ENCODE measurements at places on chromosomes 6 and 20.

- no peak for DNase-seq
Observed at GRCh38 chr6:1007159-1007558, 304.7 kb upstream of the FOXQ1 start.

GRCh38 chr6:142416179-142416578 lies 114.4 kb downstream of the ADGRG6 start:
- DNase-seq, result peak; percentile 96

DNA sequence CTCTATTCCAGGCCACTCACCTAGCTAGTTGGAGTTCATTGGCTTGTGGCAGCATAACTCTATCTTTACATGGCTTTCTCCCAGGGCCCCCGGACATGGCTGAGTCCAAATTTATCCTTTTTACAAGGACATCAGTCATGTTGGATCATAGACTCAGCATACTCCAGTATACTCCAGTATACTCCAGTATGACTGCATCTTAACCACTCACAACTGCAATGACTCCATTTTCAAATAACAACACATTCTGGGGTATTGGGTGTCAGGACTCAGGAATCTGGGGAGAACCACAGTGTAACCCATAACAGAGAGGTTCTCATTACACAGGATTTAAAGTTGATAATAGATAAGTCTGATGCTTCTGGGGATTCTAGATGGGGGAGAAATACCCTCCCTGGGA lies 53.8 kb upstream of the TSHZ2 start:
- DNase-seq, result no peak

DNA sequence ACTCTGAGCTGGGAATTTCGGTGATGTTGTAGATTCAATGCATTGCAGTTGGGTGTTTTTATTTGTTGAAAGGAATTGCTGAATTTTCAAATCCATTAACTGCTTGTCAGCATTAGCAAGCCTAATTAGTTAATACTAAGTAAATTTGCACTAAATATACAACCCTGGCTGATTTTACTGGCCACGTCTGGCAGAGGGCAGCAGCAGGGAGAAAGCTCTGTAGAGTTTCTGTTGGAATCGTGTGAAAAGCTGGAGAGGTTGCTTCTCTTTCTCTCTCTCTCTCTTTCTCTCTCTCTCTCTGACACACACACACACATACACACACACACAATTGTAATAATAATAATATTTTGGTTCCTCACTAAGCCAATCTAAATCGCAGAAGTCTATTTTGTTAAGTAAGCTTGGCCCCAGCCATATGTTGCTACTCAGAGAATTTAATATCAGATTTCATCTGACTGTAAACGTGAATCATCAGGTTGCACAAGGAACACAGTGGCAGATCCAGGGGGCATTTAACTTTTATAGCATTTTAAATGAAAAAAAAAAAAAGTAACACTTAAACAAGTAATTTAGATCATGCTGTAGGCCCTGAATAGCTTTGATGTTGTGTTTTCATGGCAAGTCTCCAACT lies 289.5 kb downstream of the ESR1 start:
- DNase-seq, result peak; percentile 68

DNA sequence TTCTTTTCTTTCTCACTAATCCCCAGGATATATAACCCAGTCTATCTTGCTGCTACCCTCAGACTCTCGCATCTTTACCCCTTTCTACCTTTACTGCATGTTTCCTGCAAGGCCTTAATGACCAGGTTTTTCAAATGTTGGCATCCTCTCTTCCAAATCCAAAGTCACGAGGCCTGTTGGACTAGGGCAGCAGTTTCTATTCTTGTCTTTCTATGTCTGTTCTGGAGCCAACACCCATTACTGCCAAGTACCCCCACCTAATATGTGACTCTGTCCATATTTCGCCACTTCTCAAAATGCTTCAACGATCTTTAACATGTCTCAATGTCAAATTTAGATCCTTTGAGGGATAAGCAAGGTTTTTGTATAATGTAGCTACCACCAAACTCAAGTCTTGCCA lies 443.4 kb downstream of the BMP2 start:
- no peak for DNase-seq

DNA sequence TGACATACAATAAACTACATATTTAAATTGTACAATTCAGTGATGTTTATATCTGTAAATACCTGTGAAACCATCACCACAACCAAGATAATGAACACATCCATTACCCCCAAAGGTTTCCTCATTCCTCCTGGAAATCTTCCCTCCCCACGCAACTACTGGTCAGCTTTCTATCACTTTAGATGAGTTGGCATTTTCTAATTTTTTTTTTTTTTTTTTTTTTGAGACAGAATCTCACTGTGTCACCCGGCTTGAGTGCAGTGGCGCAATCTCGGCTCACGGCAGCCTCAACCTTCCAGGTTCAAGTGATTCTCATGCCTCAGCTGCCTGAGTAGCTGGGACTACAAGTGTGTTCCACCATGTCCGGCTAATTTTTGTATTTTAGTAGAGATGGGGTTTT lies 31.7 kb upstream of the ECI2 start:
- no peak for DNase-seq

GRCh38 chr20:48770700-48771442 lies 56.9 kb downstream of the PREX1 start:
- DNase-seq, result no peak

- no peak for DNase-seq
Observed at GRCh38 chr6:20034408-20034769, 177.9 kb downstream of the MBOAT1 start.

- no peak for DNase-seq
Observed at GRCh38 chr6:94050515-94050914, 631.2 kb upstream of the EPHA7 start.

DNA sequence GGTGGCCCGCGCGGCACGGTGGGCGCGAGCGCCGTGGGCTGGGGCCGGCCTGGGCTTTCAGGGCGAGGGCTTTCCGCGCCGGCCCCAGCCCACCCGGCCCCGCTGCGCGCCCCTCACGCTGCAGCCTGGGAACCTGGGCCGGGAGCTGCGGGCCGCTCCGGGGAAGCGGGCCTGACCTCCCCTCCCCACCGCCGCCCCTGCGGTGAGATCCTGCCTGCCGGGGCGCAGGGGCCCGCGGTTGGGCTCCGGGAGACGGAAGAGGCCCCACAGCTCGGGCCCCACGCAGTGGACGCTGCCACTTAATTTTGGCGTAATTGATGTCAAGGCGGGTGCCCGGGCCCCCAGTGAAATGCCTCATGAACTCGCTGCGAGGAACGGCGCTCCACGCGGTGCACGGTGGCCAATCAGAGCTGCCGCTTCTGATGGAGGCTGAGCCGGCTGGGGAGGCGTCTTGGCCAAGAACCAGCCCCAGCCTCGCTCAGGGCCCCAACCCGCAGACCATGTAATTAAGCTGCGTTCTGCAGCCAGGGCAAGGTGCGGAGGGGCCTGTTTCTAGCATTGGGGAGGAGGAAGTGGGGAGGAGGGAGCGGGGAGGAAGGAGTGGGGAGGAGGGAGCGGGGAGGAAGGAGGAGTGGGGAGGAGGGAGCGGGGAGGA lies 96.1 kb upstream of the BHLHE23 start:
- no peak for DNase-seq

DNA sequence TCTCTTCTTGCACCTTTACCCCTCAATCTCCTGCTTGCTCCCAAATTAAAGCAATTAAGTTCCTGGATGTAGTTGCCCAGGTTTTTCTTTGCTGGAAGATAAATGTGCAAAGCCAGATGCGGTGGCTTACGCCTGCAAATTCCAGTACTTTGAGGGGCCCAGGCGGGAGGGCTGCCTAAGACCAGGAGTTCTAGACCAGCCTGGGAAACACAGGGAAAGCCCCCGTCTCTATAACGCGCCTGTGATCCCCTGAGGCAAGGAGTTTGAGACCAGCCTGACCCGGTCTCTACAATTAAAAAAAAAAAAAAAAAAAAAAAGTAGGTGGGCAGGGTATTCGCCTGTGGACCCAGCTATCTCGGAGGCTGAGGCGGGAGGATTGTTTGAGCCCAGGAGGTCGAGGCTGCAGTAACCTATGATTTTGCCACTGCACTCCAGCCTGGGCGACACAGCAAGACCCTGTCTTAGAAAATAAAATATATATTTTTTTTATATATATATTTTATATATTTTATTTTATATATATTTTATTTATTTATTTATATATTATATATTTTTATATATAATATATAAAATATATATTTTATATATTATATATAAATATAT lies 461 bp upstream of the DCDC2 start:
- no peak for DNase-seq

DNA sequence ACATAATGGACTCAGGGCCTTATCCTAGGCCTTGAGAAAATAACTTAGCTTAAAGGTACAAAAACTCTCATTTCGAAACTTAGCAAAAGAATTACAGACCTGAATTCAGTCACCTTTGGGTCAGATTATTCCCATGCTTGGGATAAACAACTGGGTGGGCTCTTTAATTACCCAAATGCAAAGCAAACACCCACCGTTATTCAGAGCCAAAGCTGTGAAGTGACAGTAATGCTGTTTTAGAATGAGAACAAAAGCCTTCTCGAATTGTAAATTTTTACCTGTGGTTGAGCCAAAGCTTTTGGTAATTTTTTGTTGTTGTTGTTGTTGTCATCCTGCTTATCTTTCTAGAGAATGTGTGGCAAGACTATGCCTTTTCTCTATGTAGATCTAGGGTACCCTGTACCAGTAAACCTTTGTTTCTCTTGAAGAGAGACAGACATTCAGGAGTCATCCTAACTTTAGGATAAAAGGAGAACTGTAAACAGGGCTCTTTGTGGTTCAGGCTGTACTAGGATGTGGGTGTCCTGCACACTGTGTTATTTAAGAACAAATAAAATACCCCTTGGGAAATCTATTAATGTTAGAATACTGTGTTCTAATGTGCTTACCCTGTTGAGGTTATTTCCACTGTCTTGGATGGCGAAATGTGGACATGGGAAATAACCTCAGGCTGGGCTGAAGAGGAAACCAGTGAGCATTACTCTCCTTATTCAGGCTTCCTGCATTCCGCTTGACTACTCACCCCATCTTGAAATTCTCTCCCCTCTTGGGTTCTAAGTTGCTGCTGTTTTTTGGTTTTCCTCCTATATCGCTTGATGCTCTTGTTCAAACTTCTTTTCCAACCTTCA lies 480.7 kb downstream of the CD83 start:
- DNase-seq, result no peak

GRCh38 chr6:6557886-6558285 lies 30.6 kb upstream of the LY86 start:
- DNase-seq, result no peak

- no peak for DNase-seq
Observed at GRCh38 chr20:38757145-38757775, 9.0 kb downstream of the ACTR5 start.

GRCh38 chr6:85465762-85466161 lies 15.9 kb downstream of the NT5E start:
- no peak for DNase-seq

DNA sequence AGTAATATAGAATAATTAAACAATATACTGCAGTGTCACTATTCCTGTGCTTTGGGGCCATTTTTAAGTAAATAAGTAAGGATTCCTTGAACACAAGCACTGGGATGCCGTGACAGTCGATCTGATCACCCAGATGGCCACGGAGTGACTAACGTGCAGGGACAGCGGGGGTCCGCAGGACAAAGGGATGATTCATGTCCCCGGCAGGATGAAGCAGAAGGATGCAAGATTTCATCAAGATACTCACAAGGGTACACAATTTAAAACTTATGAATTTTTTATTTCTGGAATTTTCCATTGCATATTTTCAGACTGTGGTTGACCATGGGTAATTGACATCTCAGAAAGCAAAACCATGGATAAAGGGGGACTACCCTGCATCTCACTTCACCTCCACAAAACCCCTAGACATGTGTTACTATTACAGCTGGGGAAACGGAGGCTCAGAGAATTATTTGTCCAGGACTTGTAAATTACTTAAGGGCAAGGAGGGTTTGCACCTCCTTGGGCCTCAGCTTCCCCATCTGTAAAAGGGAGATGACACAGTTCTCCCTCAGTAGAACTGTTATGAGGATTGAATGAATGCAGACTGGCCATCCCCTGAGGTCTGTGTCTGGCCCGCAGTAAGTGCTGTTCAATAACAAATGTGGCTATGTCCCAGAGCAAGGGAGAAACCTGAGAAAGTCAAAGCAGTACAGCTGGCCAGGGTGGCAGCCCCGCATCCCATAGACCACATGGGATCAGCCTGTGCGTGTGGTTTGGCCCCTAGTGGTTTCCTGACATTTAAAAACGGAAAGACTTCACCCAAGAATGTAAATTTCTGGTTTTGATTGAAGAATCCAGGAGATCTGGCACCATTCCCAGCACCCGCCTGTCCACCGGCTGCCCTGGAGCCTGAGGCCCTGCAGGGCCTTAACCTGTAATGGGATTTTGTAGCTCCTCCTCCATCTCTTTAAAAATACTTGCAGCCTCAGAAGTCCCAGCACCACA lies 235.5 kb downstream of the BMP7 start:
- no peak for DNase-seq

- peak; percentile 34 for DNase-seq
Observed at GRCh38 chr6:131733376-131734016, 22.7 kb upstream of the CTAGE9 start.

DNA sequence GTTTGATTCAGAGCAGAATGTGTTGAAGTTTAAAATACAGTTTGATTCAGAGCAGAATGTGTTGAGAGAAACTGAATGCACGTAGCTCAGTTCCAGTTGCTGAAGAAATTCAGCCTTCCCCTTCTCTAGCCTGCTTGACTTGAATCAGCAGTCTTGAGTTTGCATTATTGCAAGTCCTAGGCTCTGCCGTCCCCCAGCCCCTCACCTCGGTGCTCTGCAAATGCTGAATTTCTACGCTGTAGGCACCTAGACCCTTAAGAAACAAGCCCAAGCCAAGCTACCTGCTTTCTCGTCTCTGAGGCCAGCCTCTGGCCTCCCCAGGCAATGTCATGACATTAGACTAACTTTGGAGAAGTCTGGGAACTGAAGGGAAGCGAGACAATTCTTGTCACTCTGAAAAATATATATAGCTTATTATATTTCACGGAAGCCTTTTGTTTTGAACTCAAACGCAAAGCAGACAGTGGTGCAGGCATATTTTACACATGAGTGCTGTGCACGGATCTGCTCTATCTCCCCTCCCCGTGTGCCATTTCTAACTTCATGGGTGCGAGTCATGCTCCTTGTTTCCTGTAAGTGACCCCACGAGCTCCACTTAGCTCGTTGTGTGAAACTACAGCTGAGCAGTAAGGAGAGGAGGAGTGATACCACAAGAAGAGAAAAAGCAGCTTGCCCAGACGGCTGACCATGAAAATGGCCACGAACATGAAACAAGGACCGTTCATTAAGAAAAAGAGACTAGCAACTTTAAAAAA lies 71.4 kb upstream of the DUSP22 start:
- no peak for DNase-seq

DNA sequence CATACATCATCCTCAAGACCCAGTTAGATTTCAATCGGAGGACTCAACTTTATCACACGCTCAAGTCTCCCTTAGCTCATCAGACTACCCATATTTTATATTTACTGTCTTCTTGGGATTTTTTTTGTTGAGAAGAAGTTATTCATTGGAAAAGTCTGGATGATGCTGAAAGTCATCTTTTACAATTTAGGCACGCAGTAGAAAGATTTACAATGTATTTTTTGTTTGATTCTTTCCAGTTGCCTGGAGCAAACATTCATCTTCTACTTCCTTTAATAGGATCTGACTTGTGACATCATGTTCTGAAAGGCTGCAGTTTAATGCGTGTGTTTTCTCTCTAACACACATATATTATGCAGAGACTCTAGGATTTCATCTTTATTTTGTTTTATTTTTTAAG lies 235.7 kb downstream of the DOK5 start:
- no peak for DNase-seq
